ENCODE measurements at places on chromosomes 3 and 15.
A peak's percentile ranks its signal among the peaks of the same experiment; 100 is the strongest.

DNA sequence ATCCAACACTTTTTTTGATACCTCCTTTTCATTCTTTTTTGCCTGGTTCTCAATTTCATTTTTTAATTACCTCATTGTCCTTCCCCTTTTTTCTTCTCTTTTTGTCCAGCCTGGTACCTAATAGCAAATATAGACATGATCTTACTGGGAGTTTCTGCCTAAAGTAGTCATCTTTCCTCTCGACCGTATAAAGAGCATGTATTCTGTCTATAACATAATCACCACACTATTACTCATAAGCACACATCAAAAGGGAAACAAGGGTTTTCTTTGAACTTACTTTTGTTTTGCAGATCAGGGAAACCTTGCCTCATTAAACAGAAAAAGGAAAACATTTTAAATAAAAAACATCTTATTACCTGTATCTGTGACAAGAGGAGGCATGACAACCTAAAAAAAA, 33.0 kb downstream of the FAM98B start:
- DNase-seq: no peak

DNA sequence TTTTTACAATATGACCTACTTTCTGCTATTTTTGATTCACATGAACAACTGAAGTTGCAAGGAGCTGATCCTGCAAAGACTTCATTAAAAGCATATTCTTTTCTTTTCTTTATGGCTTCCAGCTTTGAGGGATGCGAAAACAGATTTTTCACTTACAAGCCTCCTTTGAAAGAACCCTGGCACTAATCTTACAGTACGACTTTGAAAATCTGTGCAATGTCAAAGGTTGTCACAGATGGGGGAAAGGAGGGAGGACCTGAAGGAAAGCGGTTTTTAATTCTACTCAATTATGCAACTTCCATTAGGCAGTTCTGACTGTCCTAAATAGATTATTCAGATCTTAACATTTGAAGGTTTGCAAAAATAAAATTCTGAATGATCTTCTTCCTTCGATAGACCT, 130.5 kb downstream of the TNIK start:
- no peak for DNase-seq

GRCh38 chr3:101954936-101955335, 105.6 kb downstream of the NFKBIZ start:
- no peak for DNase-seq

- DNase-seq: no peak
Observed at GRCh38 chr15:34722439-34722836, 32.4 kb downstream of the GJD2 start.

DNA sequence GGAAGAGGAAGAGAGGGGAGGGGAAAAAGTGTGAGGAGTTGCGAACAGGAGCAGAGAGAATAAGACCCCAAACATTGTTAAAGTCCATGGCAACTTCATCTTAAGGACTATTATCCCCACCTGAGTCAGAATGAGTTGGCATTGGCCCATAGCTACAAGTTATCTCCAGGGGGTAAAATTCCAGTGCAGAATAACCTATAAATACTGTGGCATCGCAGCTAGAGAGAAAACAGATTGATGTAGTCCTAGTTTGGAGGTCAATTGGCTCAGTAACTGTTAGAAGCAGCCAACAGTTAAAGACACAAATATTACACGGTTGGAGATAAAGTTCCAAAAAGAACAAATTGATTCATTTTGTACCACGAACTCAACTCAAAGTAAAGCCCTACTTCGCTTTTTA, 313.9 kb upstream of the CCDC54 start:
- no peak for DNase-seq

DNA sequence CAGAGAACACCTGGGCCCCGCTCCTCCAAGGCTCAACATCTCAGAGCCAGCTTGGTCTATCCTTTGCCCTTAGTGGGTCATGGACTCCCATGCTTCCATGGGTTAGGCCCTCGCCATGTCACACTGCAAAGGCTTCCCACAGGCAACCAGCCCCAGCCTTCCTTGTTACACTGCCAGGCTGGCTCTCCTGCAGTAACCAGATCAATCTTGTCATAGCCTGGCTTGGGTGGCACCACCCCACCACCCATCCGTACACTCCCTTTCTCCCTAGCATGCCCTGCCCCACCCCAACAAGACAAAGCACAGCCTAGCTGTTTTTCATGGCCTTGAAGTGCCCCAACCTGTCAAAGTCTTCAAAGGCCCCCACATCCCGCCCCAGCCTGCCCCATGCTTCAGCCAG, 30.5 kb downstream of the CA12 start:
- DNase-seq: no peak

DNA sequence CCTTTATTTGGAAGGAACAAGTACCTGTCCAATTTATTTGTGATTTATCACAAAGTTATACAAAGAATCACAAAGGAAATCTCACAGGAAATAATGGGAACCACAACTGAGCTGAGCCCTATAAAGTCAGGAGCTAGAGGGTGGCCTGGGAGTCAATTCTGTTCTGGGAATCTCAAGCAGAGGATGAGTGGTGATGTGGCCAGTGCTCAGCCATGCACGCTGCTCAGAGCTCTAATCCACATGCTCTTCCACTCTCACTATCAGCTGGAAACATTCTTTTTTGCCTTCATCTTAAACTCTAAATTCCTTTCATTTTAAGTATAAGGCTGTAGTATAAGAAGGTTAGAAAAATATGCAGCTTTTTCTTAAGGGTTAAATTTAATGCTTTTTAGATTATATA, 36.6 kb downstream of the UACA start:
- no peak for DNase-seq

DNA sequence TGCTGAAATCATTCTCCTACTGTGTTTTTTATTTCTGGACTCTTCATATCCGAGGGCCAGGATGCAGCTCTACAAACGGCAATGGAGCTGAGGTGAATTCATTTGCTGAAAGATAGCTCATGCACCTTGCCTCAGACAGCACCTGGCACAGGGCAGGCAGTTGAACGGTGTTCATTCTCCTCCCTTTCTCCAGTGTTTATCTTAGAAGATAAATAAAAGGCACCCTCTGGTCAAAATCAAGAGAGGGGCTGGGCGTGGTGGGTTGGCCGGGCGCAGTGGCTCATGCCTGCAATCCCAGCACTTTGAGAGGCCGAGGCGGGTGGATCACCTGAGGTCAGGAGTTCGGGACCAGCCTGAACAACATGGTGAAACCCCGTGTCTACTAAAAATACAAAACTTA, 79.3 kb upstream of the LMOD3 start:
- DNase-seq: no peak

DNA sequence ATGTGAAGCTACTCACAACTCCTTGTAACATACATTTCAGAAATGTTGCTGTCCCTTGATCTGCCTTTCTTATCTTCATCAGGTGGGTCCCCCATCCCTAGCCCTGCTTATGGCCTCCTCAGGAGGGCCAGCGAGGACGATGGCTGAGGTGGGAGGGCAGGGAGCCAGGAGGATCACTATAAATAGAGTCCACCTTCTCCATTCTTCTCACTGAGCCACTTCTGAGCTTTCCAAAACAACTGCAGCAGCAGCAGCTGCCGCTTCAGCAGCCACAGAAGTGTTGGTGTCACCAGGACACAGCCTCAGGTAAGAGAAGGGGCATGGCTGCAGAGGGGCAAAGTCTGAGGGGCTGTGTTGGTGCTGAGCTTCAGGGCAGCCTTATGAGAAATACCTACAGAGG, 53.5 kb downstream of the ANAPC13 start:
- DNase-seq: no peak

DNA sequence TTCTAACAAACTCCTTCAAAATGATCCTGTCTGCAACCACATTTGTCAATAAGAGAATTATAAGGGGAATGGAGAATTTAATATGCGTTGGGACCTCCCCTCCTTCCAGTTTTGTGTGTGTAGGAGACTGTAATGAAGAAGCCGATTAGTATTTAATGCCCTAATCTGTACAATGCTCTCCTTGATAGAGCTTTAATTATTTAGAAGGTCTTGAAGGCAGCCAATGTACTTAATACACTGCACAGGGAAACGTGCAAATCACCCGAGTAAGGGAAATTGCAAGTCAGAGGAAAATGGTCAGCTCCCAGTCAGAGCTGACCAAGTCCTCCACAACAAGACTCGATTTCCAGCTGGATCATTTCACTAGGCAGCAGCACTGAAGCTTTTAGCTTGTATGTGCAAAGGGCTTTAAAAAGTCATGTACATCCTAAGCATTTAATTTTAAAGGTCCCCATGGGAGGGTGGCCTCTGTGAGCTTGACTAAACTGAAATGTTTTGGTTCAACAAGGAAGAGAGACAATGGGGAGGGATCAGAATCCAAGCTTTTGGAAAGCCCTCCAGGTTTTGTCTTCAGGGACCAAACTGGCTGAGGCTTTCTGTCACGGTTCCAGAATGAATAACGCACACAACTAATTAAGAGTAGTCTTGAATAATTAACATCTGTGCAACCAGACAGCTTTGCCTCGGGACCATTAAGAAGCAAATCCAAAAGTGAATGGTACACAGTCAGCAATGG, 159.8 kb upstream of the MITF start:
- no peak for DNase-seq

GRCh38 chr15:98787936-98788757, 139.8 kb downstream of the IGF1R start:
- DNase-seq: no peak

- DNase-seq: no peak
Observed at GRCh38 chr3:150082898-150083654, 112.4 kb upstream of the PFN2 start.

DNA sequence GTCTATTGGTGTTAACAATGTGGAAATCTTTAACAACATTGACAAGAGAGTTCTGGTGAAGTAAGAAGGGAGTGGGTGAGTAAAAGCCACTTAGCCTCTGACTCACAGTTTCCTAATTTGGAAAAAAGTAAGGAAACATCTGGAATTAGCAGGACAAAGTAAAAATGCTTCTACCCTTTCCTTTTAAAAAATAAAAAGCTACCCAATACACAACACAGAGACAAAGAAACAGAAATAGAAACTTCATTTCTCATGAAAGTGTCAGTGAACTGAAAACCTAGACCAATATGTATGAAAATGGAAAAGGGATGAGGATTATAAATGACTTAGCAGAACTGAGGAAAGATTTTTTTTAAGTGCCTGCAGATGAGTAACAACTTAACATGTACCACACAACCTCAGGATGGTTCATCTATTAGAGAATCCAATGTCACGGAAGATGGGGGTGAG, 65.4 kb downstream of the SSR3 start:
- DNase-seq: no peak

DNA sequence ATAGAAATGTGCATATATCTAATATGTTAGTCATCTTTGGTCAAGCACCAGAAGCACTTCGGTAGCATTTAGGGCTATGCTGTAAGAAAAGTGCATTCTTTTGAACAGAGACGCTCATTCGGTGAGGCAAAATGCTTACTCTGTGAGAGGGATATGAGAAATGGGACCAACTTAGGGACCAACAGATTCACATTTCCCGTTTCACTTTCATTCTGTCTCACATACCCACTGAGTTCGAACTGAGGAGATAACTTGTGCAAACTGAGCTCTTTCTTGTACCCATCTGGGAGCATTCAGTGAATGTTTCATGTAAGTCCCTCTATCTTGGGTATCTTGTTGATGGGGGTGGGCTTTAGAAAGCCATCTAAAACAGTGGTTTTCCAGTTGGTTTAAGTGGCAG, 135.3 kb downstream of the FEZF2 start:
- DNase-seq: no peak

GRCh38 chr3:72255791-72256559, 471.0 kb upstream of the PROK2 start:
- no peak for DNase-seq

- peak; percentile 9 for DNase-seq
Observed at GRCh38 chr3:153162513-153163392, 727 bp downstream of the RAP2B start.

DNA sequence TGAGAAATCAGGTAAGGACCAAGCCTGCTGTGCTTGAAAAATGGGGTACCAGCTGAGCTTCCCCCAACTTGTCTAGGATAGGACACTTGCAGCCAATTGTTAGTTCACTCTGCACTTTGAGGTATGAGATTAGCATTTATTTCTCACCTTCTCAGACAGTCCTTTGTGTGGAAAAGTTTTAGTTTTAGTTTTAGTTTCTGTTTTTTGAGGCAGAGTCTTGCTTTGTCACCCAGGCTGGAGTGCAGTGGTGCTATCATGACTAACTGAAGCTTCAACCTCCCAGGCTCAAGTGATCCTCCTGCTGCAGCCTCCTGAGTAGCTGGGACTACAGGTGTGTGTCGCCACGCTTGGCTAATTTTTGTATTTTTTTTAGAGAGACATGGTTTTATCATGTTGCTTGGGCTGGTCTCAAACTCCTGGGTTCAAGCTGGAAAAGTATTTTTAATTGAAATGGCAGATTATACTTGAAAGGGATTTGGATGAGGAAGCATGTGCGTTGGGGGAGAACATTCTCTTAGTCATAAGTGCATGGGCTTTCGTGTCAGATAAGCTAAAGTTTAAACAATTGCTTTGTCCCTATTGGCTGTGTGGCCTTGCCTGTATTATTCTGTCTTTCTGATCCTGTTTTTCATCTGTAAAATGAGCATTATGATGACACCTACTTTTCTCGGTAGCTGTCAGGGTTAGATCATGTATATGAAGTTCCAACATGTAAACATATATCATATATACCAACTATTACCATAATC, 25.2 kb upstream of the CCK start:
- no peak for DNase-seq

DNA sequence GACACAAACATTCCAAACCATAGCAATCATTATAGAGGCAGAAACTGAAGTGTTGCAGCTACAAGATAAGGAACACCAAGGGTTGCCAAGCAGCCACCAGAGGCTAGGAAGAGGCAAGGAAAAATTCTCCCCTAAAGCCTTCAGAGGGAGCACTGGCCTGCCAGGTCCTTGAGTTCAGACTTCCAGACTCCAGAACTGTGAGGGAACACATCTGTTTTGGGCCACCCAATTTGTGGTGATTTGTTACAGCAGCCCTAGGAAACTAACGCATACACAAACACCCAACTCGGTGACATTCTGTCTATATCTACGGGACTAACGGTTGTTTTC, 54.6 kb downstream of the MB21D2 start:
- no peak for DNase-seq

GRCh38 chr3:72032441-72033135, 247.6 kb upstream of the PROK2 start:
- DNase-seq: no peak

DNA sequence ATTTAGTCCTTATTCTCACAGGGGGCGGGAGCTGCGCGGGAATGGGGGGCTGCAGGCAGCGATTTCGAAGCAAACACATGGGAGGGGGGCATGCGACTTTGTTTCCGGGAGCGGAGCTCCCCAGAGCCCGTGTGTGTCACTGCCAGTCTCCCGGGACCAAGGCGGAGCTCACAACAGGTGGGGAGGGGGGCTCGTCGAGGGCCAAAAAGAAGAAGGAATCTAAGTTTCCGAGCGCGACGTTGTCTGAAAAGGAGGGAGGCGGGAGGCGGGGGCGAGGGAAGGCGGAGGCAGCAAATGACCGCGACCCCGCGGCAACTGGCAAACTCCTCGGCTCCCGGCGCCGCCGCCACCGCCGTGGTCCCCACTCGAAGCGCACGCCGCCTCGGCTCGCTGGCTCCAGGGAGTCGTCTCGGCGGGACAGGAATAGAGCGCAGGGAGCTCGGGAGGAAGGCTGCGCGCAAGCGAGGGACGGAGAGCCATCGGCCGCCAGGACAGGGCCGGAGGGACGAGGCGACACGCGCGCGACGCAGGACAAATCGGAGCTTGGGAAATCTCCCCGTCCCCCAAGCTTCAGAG, 1.4 kb downstream of the FOXP1 start:
- DNase-seq: peak; percentile 38

All from stimulated activated CD4-positive, alpha-beta T cell treated with anti-CD3 and anti-CD28 coated beads, TNF-alpha, amount 100 ng/mL, for 4 hours (primary cell).